T-helper 9 cell (primary cell): ENCODE measurements at places on chromosomes 5 and 9.

- DNase-seq, result no peak
Measured at GRCh38 chr5:72355706-72356299, 35.6 kb downstream of the PTCD2 start.

GRCh38 chr5:72005671-72006070, 101.6 kb upstream of the MAP1B start:
- DNase-seq, result no peak

DNA sequence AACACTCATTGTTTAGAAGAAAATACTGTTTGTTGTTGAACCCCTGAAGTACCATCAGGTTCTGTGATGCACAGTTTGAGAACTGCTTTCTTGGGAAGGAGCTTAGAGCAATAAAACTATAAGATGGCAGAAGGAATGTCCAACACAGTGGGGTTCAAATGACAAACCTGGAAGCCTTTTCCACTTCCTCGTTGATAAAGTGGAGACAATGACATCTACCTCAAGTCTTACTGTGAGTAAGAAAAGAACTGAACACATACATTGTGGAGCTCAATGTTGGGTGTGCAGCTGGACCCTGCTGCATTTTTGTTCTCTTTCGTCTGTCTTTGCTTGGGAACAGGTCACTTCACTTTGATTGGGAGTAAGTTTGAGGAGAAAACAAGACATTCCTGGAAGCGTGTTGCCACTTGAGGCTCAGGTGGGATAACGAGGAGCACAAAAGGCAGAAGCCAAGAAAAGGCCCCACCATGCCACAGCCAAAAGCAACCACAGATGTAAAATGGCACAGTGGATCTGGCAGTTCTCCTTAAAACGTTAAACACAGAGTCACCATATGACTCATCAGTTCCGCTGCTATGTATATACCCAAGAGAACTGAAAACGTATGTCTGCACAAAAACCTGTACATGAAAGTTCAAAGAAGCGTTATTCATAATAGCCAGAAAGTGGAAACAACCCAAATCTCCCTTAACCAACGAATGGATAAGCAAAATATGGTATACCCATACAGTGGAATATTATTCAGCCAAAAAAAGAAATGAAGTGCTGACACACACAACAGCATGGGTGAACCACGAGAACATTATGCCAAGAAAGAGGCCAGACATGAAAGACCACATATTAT, 42.9 kb upstream of the SUB1 start:
- DNase-seq, result no peak

- no peak for DNase-seq
Measured at GRCh38 chr5:34053133-34053532, 10.1 kb upstream of the C1QTNF3 start.

- DNase-seq, result no peak
Measured at GRCh38 chr9:107274096-107274495, 9.0 kb upstream of the RAD23B start.

DNA sequence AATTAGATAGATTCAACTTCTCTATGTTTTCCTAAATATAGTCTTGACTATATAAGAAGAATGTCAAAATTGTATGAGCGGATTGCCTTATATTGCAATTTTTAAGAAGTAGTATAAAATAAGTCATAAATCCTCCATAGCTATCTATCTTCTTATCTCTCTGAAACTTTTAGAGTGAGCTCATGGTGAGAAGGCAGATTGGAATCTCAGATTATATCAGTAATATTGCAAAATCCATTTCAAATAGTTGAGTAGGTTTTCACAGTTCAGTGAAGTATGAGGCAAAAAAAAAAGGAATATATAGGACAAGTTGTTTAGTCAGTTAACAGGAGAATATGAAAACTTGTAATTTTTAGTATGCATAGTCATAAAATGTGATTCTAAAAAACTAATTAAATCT, 156.4 kb downstream of the FAM174A start:
- DNase-seq, result no peak

DNA sequence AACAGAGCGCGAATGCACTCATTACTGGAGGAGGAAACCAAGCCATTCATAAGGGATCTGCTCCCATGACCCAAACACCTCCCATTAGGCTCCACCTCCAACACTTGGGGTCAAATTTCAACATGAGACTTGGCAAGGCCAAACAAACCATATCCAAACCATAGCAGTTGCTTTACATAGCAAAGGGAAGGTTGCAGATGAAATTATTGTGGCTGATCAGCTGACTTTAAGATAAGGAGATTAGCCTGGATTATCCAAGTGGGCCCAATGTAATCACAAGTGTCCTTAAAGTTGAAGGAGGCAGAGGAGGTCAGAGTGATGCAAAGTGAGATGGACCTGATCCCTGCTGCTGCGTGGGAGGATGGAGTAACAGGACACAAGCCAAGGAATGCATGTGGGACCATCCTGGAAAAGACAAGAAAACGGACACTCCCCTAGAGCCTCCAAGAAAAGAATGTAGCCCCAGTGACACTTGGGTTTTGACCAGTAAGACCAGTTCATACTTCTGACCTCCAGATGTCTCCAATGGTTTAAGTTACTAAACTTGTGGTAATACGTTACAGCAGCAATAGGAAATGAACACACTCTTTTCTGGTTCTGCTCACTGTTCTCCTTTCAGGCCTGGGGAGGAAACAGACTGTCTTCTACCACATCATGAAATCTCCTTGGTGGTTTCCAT, 167.3 kb downstream of the GNAQ start:
- DNase-seq, result no peak

DNA sequence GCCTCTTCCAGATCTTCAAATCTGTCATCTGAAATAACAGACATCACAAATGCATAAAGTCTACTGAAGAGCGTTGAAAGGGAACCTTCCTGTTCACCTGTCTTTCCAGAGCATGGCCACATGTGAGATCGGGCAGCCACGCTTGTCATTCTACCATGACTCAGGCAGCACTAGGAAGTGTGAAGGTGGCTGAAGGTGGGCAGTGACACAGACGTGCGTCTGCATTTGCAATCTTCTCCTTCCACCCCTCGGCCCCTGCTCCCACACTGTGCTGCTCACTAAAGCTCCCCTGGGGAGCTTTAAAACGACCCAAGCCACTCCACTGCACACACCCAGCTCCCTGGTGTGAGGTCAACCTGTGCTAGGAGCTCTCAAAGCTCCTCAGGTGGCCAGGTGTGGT, 2.5 kb downstream of the ENTR1 start:
- DNase-seq, result no peak

- no peak for DNase-seq
Measured at GRCh38 chr5:159972538-159973362, 36.2 kb upstream of the TTC1 start.

DNA sequence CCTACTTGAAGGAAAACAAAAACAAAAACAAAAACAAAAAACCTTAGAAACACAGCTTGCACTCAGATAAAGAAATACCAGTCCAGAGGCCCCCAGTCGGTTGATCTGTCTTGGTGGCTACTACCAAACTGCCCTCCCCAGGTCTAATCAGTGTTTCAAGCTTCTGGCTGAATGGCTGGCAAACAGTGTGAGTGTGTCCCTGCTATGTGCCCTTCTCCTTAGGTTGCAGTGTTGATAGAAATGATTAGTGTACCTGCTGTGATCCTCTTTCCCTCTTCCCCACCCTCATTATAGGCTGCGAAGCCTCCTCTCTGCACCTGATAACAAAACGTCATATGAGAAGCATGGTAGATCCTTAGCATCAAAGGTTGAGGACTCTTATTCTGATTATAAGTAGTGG, 12.8 kb downstream of the NR4A3 start:
- no peak for DNase-seq

DNA sequence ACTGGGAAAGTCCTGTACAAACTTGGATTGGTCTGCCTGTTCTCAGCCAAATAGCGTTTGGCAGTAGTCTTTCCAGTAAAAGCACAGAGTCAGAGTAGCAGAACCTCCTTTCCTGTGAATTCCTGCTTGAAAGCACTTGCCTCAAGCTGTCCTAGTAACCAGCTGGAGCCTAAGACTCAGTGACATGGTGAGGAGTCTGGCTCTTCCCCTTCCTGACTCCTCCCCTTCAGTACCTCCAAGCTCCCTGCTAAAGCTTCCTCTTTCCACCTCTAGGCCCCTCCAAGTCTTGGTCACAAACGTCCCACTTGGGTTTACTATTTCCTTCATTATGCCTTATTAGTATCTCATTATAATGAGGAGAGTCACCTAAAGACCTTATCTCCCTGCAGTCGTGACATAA, 21.4 kb upstream of the FAM81B start:
- no peak for DNase-seq

DNA sequence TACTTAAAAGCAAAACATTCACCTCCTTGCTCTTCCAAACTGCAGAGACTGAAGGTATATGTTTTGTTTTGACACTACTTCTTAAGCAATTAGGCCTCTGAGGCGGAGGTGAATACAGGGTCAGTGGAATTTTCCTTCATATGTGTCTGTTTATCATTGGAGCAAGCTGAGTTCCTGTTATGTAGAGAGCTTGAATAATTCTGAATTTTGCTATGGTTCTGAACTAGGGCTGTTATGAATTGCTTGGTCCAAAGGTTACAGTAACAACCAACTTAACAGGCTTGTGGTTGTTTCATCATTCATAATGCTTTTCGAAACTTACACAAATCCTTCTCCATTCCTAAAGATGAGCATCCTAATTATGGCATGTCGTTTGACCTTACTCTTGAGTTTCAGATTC, 444.6 kb upstream of the MEF2C start:
- no peak for DNase-seq

GRCh38 chr5:72074251-72074650, 33.0 kb upstream of the MAP1B start:
- no peak for DNase-seq

GRCh38 chr5:59348189-59348588, 545.3 kb downstream of the PDE4D start:
- DNase-seq, result no peak
